ENCODE measurements at places on chromosomes 6 and 20. TPM values are rescaled to one million over a fixed set of nuclear protein-coding genes. Genes with fewer than 3 reads are reported as not detected.

The RHAG gene
- not detected for total RNA-seq

DNA sequence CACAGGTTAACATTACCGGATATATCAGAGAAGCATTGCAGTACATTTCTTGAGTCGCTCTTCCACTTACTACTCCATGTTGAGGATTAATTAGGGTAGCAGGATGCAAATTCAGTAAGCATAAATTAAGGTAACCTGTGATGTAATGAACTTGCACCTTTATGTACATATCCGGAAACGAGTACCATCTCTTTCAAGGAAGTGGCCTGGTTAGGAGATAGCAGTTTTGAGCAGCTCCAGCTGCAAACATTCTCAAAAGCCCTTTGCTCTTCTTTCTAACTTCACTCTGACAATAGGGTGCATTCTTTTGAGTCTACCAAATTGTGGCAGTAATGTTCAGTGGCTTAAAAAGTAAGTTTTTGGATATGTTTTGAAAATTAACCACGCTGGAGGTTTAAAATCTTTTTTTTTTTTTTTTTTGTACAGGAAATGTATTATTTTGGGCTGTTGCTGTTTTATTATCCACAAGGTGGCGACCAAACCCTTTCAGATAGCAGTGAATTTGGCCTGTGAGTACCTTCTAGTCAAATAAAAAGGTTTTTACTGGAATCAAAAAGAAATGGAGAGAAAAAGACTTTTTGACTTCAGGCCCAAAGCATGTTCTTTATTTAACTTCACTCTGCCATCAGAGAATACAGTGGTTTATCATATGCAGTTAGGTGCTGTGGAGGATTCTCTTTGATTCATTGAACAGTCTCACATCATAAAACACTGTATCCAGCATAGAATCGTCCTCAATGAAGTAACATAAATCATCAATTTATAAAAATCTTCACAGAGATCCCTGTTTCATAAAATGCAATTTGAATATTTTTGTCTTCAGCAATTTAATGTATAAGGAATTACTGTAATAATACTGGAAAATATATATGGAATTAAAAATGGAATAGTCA, 8.9 kb downstream of the FAM217B start:
- no peak for DNase-seq

The CDKN1A gene
- 138 TPM for total RNA-seq

DNA sequence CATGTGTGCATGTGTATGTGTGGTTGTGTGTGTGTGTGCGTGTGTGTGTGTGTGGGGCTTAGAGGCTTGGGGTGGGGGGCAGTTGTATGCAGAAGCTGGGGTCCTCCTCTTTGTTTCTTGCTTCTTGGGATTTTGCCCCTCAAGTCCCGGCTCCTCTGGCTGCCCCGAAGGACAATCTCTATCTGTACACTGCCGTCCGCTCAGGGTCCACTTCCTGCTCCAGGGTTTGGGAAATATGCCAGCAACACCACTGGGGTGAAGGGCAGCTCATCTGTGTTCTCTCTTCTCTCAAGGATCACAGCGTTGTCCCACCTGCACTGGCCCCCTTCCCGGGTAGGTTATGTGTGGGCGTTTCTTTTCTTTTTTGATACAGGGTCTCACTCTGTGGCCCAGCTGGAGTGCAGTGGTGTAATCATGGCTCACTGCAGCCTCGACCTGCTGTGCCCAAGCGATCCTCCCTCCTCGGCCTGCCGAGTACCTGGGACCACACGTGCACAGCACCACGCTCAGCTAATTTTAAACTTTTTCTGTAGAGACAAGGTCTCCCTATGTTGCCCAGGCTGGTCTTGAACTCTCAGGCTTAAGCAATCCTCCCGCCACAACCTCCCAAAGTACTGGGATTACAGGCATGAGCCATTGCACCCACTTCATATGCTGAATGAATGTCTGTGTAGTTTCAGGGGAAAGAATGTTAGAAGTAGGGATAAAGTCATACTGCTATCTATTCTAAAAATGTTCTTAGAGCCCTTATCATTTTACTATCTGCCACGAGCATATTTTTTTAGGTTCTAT, 25.7 kb downstream of the SLC2A4RG start:
- no peak for DNase-seq

Measured in suprapubic skin (tissue), 4 donors.